NCI-H2081 treated with DMSO at 0.1 percent for 48 hours (cell line): ENCODE measurements at places on chromosomes 7 and 10.

DNA sequence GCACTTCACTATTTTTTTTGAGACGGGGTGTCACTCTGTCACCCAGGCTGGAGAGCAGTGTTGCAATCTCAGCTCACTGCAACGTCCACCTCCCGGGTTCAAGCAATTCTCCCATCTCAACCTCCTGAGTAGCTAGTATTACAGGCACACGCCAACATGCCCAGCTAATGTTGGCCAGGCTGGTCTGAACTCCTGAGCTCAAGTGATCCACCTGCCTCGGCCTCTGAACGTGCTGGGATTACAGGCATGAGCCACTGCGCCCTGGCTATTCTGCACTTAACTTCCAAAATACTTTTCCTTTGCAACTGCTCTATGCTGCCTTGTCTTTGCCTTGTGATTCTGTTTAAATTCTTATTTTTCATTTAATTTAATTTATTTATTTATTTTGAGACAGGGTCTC is 67.0 kb upstream of the ZNF479 start:
- no peak for DNase-seq

DNA sequence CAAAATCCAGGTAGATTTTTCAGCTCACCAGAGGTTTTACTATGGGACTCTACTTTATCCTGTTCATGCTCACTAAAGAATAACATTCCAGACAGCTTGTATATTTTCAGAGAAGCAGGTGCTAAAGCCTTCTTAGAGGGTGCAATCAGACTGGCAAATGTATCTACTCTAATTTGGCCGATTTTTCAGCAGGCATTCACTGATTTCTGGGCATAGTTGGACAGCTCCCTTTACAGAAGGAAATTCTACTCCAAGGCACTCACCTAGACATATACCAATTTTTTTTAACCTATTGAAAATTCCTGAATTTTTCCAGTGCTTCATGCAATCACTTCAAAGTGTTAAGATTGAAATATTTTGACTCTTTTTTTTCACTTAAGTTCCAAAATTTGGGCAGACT is 3.8 kb upstream of the CNTNAP2 start:
- no peak for DNase-seq

DNA sequence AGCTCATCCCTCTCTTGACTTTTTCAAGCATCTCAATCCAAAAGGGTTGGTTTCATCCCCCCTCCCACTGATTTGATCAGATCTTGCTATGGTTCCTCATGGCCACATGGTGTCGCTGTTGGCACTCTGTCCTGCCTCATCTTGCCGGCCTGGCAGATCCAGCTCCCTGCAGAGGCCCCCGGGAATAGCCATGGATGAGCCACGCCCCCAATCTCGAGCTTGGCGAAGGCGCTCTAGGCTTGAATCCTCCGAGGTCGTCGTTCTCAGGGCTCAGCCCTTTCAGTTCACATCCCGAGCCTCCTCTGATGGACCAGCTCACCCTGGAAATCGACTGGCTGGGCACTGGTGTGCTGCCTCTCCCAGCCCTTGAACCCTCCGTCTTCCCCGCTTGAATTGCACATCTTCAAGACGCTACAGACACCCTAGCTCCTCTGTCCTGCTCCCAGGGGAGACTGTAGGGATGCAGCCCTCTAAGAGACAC is 628.7 kb downstream of the TYW1 start:
- peak; percentile 37 for DNase-seq

GRCh38 chr7:78770422-78771410 is 682.8 kb downstream of the MAGI2 start:
- DNase-seq = peak; percentile 20

- DNase-seq = no peak
These were observed 26.8 kb upstream of the ARMC3 start for GRCh38 chr10:22900841-22901601.

GRCh38 chr7:25870574-25870973 is 281.4 kb upstream of the NFE2L3 start:
- DNase-seq = no peak

GRCh38 chr10:8416760-8417159 is 362.3 kb downstream of the GATA3 start:
- no peak for DNase-seq

DNA sequence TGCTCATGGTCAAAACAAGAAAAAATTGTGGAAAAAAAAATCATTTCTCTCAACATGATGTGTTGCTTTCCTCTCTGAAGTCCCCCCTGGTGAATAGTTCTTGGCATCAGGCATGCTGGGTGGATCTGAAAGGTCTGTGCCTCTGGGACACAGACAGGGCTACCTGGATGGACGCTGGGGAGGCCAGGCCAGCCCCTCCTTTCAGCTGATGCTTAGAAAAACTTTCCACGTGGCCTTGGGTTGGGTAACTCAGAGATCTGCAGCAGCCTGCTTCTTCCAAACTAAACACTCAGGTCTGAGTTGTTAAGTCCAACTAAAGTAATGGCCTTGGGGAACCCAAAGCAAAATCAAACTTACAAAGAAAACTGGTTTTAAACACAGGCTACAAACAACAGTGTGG is 113.0 kb downstream of the CCDC3 start:
- no peak for DNase-seq

GRCh38 chr10:118800920-118801319 is 46.1 kb upstream of the CACUL1 start:
- DNase-seq = no peak

DNA sequence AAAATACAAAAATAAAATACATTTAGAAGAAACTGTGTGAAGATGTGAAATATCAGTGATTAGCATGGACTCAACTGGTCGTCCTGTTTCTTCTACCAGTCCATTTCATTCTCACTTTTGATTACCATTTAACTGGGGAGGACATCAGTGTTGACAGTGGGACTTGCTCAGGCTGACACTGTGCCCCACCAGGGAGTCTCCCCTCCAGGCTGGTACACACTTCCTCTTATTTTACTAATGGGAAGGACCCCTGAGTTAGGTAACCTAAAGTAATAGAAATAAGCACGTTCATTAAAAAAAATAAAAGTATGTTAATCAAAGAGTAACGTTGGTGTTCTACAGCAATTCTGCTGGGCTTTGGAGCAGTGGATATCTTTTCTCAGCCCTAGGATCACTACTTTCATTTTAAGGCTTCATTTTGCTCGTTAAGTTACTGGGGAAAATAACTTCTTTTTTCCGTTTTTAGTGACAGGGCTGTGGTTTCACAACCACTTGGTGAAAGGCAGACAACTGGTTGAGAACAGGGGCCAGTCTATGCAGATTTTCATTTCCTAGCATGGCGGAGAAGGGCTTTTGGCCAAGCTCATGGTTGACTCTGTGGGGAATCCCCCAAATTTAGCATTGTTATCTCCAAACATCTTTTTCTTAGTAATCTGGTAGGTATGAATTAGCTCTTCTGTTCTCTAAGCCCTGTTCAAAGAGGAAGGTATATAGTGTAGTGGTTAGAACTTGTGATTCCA is 2.1 kb downstream of the SNX10 start:
- DNase-seq = no peak

DNA sequence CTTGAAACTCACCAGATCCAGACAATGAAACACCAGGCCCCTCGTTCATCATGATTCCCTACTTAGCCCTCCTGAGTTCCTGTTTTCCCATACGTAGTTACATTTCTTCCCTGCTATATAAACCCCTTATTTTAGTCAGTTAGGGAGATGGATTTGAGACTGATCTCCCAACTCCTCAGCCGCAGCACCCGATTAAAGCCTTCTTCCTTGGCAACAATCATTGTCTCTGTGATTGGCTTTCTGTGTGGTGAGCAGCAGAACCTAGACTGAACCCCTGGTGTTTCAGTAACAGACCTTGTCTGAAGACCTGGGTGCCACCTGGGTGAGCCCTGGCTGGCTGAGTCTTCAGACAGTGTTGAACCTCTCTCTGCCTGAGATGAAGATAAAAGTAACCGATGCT is 118.0 kb downstream of the OAT start:
- DNase-seq = no peak

- no peak for DNase-seq
These were observed 3.7 kb upstream of the ABHD11 start for GRCh38 chr7:73742338-73742752.

DNA sequence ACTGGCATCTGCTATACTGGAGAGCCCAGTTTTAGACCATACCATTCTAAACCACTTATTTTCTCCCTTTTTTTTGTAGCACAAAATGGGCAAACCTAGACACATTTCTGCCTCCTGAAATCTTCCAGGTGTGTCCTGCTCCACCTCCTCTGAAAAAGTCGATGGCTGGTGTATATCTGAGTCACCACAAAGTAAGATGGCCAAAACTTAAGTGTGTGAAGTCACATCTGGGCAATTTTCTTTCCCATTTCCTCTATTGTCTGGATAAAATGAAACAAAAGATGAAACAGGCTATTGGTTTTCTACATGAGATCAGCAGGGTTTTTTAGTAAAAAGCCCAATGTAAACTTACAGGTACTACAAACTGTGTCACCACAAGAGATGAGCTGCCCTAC is 65.5 kb downstream of the OSBPL3 start:
- DNase-seq = no peak

GRCh38 chr7:108529341-108529740 is 3.4 kb upstream of the PNPLA8 start:
- DNase-seq = no peak

DNA sequence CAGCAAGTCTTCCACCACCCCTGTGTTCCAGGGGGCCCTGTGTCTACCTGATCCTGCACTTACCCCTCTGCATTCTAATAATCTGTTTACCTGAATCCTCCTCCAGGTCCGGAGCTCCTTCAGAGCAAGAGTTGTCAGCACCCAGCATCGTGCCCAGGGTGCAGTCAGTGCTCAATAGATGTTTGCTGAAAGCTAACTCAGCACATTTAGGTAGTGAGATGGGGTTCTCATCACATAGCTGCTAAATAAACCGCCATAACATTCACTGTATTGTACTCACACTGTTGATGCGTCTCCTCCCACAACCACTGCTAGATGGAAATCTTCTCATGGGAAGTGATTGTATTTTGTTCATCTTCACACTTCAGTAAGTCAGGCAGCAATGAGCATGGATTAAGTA is 376.5 kb upstream of the C7orf33 start:
- DNase-seq = no peak

DNA sequence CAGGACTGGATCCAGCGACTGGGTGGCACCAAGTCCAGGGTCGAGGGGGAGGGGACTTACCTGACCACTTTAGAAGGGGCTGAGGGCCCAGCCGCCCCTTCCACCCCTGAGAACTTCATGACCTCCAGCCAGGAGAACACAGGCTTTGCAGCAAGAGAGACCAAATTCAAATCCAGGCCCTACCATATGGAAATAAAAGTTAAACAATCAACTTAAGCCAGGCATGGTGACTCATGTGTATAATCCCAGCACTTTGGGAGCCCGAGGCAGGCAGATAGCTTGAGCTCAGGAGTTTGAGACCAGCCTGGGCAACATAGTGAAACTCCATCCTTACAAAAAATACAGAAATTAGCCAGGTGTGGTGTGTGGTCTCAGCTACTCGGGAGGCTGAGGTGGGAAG is 61.9 kb downstream of the COL13A1 start:
- DNase-seq = no peak

- DNase-seq = no peak
These were observed 7.8 kb downstream of the RNF216 start for GRCh38 chr7:5773661-5774086.

GRCh38 chr10:132186488-132187429 is at the start of gene DPYSL4:
Gene DPYSL4 (plus strand): TSS chr10:132186948. CDS start chr10:132187064, 116 bp downstream.
- no peak for DNase-seq

DNA sequence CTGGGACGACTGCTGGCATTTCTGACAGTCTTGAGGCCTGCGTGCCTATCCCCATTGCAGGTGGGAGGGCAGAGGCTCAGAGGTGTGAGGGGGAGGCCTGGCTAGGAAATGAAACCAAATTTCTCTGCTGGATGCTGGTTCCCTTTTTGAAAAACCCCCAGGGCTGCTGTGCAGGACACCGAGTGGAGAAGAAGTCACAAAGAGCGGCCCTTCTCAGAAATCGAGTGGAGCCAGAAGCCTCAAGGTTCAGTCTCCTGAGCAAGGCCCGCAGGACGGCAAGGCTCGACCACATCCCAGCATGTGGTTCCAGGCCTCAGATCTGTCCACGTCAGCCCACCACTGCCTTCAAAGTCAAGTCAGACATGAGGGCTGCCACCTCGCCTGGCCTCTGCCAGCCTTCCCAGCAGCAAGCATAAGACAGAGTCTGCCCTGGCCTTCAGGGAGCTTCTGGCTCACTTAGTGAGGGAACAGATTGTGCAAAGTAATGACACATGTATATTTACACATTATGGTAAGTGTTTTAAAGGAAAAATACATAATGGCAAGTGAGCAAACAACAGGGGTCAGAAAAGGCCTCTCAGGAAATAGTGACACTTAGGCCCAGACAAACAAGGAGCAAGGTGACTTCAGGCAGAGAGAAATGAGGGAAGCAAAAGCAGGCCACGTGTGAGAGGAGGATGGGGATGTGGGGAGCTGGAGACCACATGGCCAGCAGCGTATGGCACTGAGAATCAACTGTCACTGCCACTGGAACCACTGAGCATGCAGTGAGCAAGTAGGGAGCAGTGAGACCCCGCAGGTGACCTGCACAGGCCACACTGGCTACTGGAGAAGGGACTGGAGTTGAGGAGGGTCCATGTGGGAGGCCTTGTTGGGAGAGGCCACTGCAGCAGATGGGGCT is 86.7 kb downstream of the ARHGAP22 start:
- no peak for DNase-seq

DNA sequence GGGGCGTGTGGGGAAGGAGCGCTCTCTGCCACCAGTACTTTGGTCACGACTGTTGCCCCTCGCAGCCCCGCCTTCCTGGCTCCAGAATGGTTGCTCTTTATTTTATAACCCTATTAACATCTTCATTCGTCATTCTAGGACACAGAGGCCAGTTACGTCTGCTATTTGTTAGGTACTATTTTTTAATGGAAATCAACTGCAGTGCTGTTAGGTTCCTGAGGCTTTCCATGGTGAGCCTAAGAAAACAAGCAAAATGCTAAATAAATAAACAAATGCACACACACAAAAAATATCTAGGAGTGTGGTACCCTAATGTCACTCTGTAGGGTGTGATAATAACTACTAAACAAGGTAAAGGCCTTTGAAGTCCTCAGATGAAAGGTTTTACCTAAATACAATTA is 71.1 kb downstream of the SLC37A3 start:
- no peak for DNase-seq

- no peak for DNase-seq
These were observed 81.9 kb downstream of the RAMP3 start for GRCh38 chr7:45239486-45239885.

GRCh38 chr7:104160375-104160774 is 47.4 kb downstream of the ORC5 start:
- no peak for DNase-seq

- DNase-seq = no peak
These were observed 64.9 kb downstream of the IKZF1 start for GRCh38 chr7:50369143-50370026.
